ENCODE measurements at places on chromosomes 2 and 18.

DNA sequence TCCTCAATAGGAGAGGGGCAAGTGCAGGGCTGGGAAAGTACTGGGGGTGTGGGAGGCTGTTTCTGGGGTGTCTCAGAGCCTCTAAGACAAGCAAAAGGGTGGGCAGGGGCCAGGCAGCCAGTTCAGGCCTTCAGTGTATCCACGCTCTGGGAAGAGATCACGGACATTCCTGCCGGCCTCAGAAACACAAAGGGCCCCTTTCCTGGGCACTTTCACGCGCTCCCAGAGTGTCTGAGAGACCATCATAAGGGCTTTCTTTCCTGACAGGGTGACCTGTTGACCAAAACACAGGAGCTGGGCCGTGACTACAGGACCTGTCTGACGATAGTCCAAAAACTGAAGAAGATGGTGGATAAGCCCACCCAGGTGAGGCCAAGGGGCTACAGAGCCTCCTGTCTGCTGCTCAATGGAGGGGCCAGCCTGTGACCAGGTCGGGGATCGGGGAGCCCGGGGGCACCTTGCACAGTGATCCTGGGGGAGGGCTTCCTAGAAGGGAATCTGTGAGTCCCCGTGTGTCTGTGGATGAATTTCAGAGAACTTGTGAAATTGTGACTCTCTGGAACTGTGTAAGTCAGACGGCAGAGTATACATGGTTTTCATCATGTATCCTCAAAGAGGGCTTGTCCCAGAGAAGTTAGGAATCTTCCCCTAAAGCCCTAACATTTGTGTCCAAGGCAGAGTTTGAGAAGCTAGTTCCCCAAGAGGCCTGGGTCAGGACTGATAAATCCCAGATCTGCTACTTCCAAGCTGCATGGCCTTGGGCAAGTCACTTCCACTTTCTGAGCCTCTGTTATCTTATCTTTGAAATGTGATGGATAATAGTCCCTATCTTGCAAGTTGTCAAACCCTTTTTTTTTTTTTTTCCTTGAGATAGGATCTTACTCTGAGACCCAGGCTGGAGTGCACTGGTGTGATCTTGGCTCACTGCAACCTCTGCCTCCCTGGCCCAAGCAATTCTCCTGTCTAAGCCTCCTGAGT is 1.8 kb downstream of the GNLY start:
- DNase-seq, result no peak

- peak; percentile 70 for DNase-seq
Measured at GRCh38 chr2:15560988-15561573, at the start of gene NBAS. TSS of gene NBAS (minus strand) at chr2:15561334. CDS start at chr2:15561304, 30 bp downstream.

- DNase-seq, result no peak
Measured at GRCh38 chr2:128502638-128503246, 184.1 kb upstream of the HS6ST1 start.

GRCh38 chr2:217932803-217933616 is 69.8 kb downstream of the TNS1 start:
- no peak for DNase-seq

DNA sequence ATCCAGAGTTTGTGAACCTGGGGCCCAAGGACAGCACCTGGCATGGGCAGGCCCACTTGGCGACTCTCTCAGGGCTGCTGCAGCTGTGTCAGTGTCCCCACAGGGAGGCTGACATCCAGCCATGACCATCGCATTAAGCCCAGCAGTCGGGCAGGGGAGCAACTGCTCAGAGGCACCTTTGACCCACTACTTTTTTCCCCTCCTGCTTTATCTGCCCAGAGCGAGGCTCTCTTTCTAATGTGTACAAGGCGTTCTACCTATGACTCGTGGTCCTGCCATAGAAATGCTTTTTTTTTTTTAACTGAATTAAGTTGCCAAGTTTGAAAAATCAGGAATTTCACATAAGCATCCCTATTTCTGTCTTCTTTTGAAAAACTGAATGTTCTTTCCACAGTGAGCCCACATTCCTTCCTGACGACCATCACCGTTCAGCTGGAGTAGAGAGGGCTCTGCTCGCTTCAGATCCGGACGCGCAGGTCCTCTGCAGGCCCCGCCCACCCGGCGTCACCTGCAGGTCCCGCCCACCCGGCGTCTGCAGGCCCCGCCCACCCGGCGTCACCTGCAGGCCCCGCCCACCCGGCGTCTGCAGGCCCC is 403 bp upstream of the CLUL1 start:
- no peak for DNase-seq

DNA sequence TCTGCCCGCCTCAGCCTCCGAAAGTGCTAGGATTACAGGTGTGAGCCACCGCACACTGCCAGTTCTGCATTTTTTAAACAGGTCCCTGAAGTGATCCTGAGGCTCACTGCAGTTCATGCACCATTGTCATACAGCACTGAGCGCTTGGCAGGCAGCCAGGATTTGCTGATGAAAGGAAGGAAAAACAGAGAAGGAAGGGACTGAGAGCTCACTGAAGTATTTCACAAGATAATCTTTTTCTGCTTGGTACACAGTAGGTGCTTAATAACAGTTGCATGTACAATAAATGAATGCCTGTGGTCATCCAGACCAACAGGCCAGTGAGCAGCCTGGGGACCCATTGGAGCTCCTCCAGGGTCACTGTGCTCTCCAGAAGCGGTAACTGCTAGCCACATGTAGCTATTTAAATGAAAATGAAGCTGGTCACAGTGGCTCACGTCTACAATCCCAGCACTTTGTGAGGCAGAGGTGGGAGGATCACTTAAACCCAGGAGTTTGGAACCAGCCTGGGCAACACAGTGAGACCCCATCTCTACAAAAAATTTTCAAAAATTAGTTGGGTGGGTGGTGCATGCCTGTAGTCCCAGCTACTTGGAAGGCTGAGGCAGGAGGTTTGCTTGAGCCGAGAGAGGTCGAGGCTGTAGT is 33.1 kb upstream of the SMAD7 start:
- peak; percentile 29 for DNase-seq

DNA sequence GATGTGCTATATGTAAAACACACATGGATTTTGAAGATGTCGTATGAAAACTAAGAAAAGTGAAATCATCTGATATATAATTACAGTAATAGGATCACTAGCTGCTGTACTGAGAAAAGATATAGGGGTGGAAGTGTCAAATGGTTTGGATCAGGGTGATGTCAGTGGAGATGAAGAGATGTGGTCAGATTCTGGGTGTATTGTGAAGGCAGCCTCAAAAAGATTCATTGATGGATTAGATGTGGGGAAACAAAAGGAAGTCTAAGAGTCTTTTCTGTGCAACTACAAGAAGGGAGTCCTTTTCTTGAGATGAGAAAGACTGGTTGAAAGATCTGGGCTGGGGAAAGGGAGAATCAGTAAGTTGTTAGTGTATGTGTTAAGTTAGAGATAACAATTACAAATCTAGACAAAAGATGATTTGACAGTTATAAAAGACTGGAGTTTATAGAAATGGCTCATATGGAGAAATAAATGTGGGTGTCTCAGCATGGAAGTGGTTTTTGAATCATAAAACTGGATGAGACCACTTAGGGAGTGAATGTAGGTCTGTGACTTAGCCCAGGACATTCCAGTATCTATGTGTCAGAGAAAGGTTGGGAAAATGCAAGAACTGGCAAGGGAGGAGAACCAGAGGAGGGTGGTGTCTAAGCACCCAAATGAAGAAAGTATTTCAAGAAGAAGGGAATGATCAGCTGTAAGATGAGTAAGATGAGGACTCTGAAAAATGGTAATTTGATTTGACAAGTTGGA is 347.4 kb downstream of the PARD3B start:
- no peak for DNase-seq

- DNase-seq, result no peak
Measured at GRCh38 chr2:43414586-43415135, 181.2 kb downstream of the THADA start.

GRCh38 chr2:96888072-96889011 is 18.5 kb upstream of the SEMA4C start:
- DNase-seq, result no peak

Data from activated CD4-positive, alpha-beta T cell treated with anti-CD3 and anti-CD28 coated beads, Interleukin-2, amount 50 U/mL, for 1 hour (primary cell).